ENCODE measurements at places on chromosomes 6 and 20. TPM values are rescaled to one million over a fixed set of nuclear protein-coding genes. Genes with fewer than 3 reads are reported as not detected.

PCK1 gene
- total RNA-seq = not detected

- DNase-seq = no peak
Observed at GRCh38 chr20:15900443-15900842, 672.8 kb downstream of the KIF16B start.

- DNase-seq = no peak
Observed at GRCh38 chr6:52620055-52620905, 43.4 kb upstream of the TRAM2 start.

- DNase-seq = no peak
Observed at GRCh38 chr20:24589815-24590177, 120.4 kb downstream of the SYNDIG1 start.

DNA sequence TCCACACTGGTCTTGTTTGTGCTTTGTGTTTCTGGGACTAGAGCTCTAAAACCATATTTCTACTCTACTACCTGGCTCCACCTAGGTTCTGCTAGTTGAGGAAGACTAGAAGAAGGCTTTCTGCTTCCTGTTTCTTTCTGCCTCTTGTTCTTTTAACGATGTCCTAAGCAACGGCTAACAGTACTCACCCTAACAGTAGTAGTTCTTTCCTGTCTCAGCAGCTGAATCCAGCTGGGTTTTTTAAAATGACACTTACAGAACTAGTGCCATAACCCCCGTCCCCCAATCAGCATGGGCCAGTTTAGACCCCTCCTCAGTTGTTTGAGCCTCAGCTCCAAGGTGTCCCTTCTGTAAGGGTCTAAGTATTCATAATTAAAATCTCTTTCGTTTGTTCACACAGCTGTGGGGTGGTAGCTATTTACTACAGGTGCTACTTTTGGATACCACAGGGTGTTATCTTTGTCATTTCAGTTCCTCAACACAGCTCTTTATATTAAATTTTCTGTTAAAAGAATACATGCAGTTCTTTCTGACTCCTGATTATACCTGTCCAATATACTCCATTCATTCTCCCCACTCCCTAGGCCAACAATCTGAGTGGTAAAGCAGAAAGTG is 790.2 kb downstream of the DHX35 start:
- no peak for DNase-seq

DNA sequence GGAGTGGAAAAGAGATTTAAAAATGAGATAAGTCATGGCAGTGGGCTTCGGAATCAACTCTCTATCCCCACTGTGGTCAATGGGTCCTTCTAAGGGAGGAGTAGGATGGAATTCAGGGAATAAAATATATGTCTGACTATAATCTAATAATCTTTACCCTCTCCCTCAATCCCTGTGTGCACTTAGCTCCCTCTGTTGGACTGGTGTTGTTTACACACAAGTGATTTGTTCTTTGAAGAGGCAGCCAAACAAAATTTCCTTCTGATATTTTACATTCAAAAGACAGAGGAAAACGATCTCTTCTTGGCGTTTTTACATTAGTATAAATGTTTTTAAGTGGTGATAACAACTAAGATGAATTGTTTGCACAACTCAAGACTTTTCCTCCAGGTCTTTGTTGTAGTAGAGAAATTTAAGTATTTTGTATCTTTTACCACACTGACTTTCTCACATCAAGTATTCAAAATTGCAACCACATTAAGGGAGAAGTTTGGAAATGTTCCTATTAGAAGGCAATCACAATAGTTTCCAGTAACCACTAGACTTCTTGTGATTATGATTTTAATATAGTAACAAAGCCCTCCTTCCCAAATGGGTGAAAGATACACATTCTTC is 317.8 kb downstream of the CENPW start:
- no peak for DNase-seq

- no peak for DNase-seq
Observed at GRCh38 chr6:166707045-166707444, 80.0 kb upstream of the RPS6KA2 start.

- no peak for DNase-seq
Observed at GRCh38 chr6:99216959-99217358, 132.5 kb downstream of the FAXC start.

DNA sequence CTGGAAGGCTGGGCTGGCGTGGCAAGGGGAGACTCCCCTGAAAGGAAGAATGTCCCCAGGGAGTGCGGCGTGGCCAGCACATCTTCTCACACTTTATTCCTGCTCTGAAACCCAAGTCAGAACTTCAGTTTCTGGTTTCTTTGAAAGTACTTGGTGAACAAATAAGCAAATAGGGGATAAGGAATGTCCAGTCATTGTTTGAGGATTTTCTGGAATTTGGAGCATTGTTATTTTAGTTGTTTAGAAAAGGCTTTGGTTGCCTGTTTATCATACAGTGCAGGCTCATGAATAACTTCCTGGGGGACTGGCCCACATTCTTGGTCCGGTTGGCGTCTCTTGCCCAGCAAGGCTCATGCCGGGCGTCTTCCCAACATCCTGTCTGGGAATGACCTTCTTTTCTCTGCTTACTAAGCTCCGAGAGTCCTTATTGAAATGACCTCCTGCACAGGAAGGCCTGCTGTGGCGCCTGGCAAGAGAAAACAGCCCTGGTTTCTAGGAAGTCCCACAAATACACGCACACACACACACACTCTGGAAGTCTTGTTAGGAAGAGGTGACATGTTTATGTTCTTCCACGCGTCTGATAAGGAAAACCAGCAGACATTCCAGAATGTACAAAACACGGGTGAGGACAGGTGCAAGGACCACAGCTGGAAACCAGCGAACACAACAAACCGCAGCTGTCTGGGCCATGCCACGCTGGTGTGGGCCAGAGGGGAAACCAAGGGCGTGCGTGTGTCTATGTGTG is 71.9 kb downstream of the TMEM170B start:
- DNase-seq = no peak

All from CD8-positive, alpha-beta memory T cell (primary cell).